ENCODE measurements at places on chromosomes 2 and 18. TPM values are rescaled to one million over a fixed set of nuclear protein-coding genes. Genes with fewer than 3 reads are reported as not detected.

The SERPINB8 gene
- total RNA-seq: 4.6 TPM

The C2orf68 gene
- 38.5 TPM for total RNA-seq

The C2orf15 gene
- total RNA-seq: 0.92 TPM

The ERICH2 gene
- total RNA-seq: 1.6 TPM

The DOCK10 gene
- total RNA-seq: 13.8 TPM

The ALK gene
- 0.41 TPM for total RNA-seq

The TTN gene
- total RNA-seq: 5,137 TPM

The RFTN2 gene
- 20.4 TPM for total RNA-seq

The PROKR1 gene
- 1.0 TPM for total RNA-seq

The RTP5 gene
- not detected for total RNA-seq

The FAM228A gene
- total RNA-seq: 1.3 TPM

The CPO gene
- total RNA-seq: 1.6 TPM
